ENCODE measurements at places on chromosomes 7 and 10. TPM values are rescaled to one million over a fixed set of nuclear protein-coding genes. Genes with fewer than 3 reads are reported as not detected.

The PRR15 gene
- total RNA-seq = not detected

The PNLIPRP2 gene
- not detected for total RNA-seq

The HYAL4 gene
- total RNA-seq = not detected

The ACTL6B gene
- total RNA-seq = 107 TPM

The ANXA8L1 gene
- total RNA-seq = not detected

The AKR1C4 gene
- not detected for total RNA-seq

Measured in parietal lobe (tissue), 2 donors.